Activated naive CD4-positive, alpha-beta T cell (primary cell): ENCODE measurements at places on chromosomes 2 and 18.

DNA sequence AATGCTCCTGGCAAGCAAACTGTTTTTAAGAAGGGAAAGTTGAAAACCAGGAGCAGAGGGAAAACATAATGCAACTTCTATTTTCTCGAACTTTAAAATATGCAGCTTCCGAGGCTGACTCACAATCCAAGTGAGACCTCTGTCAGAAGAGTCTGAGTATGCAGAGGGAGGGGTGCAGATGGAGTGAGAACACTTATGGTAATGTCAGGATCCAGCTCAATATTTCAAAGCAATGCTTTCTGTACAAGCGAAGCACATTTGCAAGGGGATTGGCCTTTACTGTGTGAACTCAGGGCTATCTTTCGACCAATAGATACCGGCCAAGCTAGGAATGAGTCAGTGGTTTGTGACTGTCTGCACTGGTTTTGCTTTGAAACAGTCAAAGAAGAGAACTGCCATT, 242.7 kb downstream of the CNTNAP5 start:
- DNase-seq, result no peak

GRCh38 chr18:75157851-75158250, 51.1 kb downstream of the PTGR3 start:
- DNase-seq, result no peak

DNA sequence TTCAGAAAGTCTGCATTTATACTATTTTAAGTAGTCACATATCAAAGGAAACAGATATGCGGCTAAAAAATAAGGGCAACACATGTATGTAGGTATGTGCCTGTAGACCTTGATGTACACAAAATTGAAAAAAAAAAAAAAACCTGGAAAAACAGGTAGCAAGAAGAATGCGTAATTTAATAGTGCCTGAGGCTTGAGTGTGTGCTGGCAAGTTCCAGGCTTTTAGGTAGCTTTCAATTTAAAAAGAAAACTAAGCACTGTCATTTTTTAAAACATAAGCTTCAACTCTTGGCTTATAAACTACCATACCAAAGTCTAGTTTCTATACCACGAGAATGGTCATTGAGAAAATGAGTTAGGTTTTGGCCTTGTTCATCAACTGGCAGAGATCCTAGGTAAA, 72.3 kb downstream of the OTX1 start:
- no peak for DNase-seq

DNA sequence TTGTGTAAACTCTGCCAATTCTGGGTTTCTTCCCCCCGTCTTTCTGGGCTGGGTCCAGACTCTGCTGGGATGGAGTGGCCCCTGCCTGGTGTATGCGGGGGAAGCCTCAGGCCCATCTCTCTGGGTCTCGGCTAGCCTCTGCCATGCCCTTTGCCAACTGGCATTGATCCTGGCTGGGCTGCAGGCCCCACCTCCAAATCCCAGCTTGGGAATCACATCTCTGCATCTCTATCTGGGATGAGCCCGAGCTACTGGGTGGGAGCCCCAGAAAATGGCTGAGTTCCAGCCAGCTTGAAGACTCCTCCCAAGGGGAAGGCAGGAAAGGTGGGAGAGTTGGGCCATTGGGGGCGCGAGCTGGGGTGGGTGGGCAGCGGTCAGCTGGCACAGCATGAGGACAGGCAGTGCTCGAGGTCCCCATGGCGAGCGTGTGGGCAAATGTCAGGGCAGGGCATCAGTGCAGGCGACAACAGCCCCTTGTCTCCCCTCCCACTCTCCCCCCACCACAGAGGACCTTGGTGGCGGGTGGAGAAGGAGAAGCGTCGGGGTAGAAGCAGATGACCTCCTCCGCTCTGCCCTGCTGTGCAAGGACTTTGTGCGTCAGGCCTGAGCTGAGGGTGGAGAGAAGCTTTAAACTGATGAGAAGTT, 139.4 kb downstream of the ASB1 start:
- DNase-seq, result no peak

DNA sequence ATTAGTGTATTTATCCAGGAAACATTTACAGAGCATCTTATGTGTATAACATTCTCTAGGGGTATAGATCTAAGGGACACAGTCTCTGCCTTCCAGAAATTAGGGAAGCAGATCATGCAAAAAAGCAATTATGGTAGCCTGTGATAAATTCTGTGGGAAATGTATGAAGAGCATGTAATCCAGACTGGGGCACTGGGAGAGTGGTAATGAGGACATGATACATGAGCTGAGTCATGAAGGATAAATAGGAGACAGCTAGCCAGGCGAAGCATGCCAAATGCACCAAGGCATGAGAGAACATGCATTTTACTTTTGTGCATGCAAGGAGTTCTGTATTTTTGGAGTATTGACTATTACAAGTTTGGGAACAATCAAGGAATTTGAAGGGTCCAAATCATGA, 8.9 kb upstream of the RPRM start:
- DNase-seq, result no peak

DNA sequence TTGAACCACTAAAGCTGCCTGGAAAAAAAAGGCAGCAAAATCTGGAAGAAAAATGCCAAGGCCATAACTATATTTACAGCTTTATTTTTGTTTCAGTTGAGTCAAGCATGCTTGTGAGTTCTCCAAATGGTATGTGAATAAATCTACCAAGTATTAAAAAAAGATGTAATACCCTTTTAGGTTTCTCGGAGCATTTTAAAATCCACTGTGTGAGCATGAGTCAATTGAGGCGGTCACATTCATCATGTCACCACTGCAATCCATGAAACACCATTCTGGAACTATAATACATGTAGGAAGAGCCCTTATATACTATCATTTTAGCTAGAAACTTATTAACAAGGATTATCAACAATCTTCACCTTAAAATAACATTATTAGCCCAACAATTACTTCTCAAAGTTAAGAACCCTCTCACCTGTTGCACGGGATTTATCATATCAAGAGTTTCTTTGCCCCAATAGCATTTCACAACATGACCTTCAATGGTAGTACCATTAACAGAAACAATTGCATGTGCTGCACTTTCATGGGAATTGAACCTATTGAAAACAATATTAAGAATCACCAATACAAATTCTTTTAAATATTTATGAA, 24.2 kb upstream of the C2orf42 start:
- no peak for DNase-seq

DNA sequence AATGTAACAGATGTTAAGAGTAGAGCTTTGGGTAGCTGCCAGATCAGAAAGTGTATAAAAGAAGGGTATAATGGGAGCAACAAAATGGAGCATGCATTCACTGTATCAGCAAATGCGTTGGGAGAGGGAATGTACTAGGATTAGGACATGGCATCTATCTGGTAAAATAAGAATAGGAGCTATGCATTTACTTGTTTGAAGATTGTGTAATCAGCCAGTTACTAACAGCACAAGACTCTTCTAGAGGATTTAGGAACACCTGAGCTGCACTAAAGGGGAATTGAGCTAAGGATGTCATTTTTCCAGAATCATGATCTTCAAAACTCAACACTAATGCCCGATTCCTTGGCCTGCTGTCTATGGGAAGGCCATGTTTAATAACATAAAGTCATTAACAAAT, 394.2 kb upstream of the TNP1 start:
- no peak for DNase-seq

- no peak for DNase-seq
Measured at GRCh38 chr2:239167011-239167673, 233.7 kb downstream of the HDAC4 start.

DNA sequence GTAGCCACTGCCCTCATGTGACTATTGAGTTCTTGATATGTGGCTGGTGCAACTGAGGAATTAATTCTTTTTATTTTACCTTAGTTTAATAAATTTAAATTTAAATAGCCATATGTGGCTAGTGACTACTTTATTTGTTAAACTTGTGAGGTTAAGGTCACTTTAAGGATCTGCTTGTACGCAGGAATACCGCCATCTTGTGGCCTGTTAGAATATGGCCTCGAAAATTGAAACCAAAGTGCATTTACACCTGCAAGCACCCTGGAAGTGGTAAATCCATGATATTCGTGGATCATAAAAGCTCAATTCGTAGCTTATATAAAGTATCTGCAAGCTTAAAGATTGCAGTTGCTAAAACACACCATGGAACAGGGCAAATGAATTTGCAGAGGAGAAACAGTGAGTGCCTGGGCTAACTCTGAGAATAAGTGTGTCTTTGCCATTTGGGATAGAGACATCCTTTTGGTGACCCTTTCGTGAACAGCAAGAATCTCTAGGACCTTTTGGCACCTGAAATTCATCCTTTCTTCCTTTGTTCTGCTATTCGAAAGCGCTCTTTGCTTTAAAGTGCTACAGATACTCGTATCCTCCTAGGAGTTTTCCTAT, 59.9 kb upstream of the REG3A start:
- DNase-seq, result no peak

DNA sequence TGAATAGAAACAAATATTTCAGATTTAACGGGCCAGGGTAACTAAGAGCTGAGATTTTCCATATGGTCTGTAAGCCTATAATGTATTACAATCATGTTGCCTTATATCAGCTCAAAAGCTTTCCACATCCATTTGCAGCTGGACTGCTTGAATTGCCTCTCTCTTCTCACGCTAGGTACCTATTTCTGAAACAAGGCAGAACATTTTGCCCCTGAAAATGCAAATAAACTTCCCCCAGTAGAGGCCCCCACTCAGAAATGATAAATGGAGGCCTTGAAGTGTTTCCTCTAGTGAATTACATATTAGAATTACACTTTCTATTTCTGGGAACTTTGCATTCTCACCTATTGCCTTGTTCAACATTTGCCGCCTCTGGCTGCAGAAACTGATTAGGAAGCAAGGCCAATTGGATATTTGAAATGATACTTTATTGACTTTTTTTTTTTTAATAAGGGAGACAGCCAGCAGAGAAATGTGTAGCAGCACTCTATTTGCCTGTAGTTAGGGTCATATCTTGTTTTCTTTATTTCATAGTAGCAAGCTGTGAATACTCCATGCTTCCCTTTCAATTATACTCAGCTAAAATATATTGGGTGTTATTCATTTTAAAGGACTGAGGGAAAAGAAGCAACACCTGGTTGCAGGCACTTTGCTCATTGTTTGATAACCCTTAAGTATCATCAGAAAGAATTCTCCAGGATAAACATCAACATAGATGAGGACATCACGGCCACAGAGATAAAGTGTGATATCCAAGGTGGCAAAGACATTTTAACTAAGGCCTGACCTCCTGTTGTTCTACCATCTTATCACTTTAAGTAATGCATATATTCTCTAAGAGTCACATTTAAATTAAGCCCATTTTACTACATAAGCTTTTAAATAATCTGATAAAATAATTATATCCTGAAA, 505.5 kb downstream of the LRRTM4 start:
- DNase-seq, result no peak

- DNase-seq, result no peak
Measured at GRCh38 chr2:80302001-80302313, 2.6 kb downstream of the LRRTM1 start.

GRCh38 chr18:45155526-45155925, 459.8 kb upstream of the SLC14A2 start:
- no peak for DNase-seq

DNA sequence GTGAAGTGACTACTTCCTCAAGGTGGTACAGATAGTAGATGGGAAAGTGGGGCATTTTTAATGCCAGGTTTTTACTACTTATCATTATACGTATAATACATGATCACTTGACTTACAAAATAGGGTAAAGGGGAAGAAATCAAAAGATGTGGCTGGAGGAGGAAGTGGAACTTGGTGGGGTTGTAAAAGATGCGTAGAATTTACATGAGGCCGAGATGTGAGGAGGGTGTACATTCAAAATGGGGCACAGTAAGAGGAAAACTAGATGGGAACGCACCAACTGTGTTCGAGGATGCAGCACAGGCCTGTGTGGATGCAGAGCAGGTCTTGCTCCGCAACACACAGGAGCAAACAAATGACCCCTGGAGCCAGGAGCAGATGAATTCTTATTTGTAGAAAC, 403.3 kb downstream of the TXNL1 start:
- no peak for DNase-seq

DNA sequence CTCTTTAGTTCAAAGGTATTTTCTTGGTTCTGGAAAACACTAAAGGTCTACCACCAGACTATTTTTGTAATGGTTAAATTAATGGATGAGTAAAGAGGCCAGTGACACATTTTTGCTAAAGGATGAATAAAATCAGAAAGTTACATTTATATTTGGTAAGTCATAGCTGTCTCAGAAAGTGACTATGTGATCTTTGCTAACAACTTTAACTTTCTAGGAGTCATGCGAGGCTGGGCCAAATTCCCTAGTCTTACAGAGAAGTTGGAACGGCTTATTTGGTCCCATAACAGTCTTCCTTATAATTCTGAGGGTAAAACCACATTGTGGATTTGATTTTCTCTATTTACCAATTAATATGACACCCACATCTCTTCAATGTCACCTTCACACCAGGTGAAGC, 198.1 kb downstream of the PDE1A start:
- DNase-seq, result no peak

GRCh38 chr2:185484602-185485001, 254.0 kb upstream of the FSIP2 start:
- DNase-seq, result no peak

- DNase-seq, result no peak
Measured at GRCh38 chr18:45930963-45931362, 36.2 kb downstream of the EPG5 start.

GRCh38 chr2:215912299-215912842, 101.0 kb downstream of the MREG start:
- DNase-seq, result no peak

DNA sequence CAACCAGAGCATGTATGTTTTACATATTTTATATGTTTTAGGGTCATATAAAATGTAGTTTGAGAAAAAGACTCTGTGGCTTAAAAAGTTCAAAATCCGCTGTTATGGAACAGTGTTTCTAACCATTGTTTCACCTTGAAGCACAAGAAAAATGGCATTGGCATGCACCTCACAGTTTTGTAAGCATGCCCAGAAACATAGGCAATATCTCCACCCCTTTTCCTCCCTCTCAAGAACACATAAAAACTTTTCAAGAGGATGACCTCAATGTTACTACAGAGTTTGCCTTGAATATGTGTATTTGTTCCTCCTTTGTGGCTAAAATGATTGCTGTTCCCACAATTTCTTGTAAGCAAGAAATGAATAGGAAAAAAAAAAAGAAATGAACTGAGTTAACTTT, 29.3 kb upstream of the SLC40A1 start:
- no peak for DNase-seq

GRCh38 chr18:56487801-56488200, 150.6 kb downstream of the TXNL1 start:
- DNase-seq, result no peak

- DNase-seq, result peak; percentile 66
Measured at GRCh38 chr2:9473985-9474360, 378 bp upstream of the IAH1 start.

GRCh38 chr18:9826685-9827084, 59.1 kb upstream of the TXNDC2 start:
- no peak for DNase-seq

DNA sequence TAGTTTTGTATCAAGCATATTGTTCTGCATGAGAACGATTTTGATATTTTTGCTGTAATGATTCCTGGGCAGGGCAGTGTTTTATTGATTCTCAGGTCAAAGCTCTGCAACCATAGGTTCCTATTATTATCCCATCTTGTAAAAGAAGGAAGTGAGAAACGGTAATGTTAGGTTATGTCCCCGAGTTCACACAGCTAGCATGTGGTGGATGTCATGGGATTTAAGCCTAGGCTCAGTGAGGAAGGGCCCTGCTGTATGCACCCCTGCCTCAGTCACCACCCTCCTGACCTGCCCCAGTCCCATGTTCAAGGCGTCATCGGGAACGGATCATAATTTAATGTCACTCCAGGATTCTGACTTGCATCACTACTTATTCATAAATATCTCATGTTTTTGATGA, 10.7 kb downstream of the ACP1 start:
- DNase-seq, result no peak

GRCh38 chr2:40450796-40451430, 977 bp downstream of the SLC8A1 start:
- DNase-seq, result no peak

GRCh38 chr2:120826716-120827410, 91.2 kb downstream of the GLI2 start:
- DNase-seq, result no peak
